ENCODE measurements at places on chromosomes 2 and 18. TPM values are rescaled to one million over a fixed set of nuclear protein-coding genes. Genes with fewer than 3 reads are reported as not detected.

AGXT gene
- total RNA-seq = not detected

ATP5F1A gene
- 617 TPM for total RNA-seq

GNAL gene
- 0.72 TPM for total RNA-seq

CMPK2 gene
- total RNA-seq = 8.3 TPM

MC4R gene
- total RNA-seq = 0.73 TPM

C1QL2 gene
- total RNA-seq = not detected

CIB4 gene
- 1.8 TPM for total RNA-seq

TUBA4B gene
- total RNA-seq = not detected

ALLC gene
- not detected for total RNA-seq

TUBB8B gene
- not detected for total RNA-seq

UGT1A8 gene
- total RNA-seq = not detected

C2orf78 gene
- total RNA-seq = not detected

NLRC4 gene
- not detected for total RNA-seq

COLEC11 gene
- total RNA-seq = 2.0 TPM

HRH4 gene
- 0.37 TPM for total RNA-seq

FRZB gene
- total RNA-seq = 5.8 TPM

RNU2-63P gene
- not detected for total RNA-seq

MAP3K19 gene
- 1.1 TPM for total RNA-seq

RUFY4 gene
- not detected for total RNA-seq

DOK1 gene
- 7.5 TPM for total RNA-seq

SLC38A11 gene
- 1.3 TPM for total RNA-seq

LGALSL gene
- total RNA-seq = 4.1 TPM

HTR2B gene
- total RNA-seq = 1.3 TPM

TCF4 gene
- 7.2 TPM for total RNA-seq

GKN2 gene
- 221 TPM for total RNA-seq

TRIM43 gene
- not detected for total RNA-seq

C2orf72 gene
- 8.1 TPM for total RNA-seq

SKA1 gene
- not detected for total RNA-seq

ZC3H15 gene
- total RNA-seq = 44.3 TPM

TRABD2A gene
- total RNA-seq = 109 TPM

NDUFV2 gene
- 241 TPM for total RNA-seq

NR4A2 gene
- 13.8 TPM for total RNA-seq

TSPYL6 gene
- total RNA-seq = not detected

GPR75 gene
- total RNA-seq = 9.4 TPM

DNAJC5G gene
- not detected for total RNA-seq

PELI1 gene
- 165 TPM for total RNA-seq

SALL3 gene
- total RNA-seq = not detected

GATA6 gene
- 71.5 TPM for total RNA-seq

AMER3 gene
- not detected for total RNA-seq

CAVIN2 gene
- 21.0 TPM for total RNA-seq

ALKAL2 gene
- total RNA-seq = 5.9 TPM

MOGAT1 gene
- not detected for total RNA-seq

CYP27C1 gene
- total RNA-seq = not detected

ERBB4 gene
- 2.5 TPM for total RNA-seq

MC2R gene
- not detected for total RNA-seq

DPP4 gene
- total RNA-seq = 11.2 TPM

CXCR1 gene
- not detected for total RNA-seq

FAM228A gene
- total RNA-seq = 1.7 TPM

RNF25 gene
- total RNA-seq = 3.6 TPM

FSHR gene
- not detected for total RNA-seq

All from stomach (tissue), 19 donors.